Activated CD8-positive, alpha-beta memory T cell treated with anti-CD3 and anti-CD28 coated beads, Interleukin-2, amount 10 ng/mL, durations not matched to agents 7 days and 5 days (primary cell): ENCODE measurements at places on chromosomes 5 and 9. TPM values are rescaled to one million over a fixed set of nuclear protein-coding genes. Genes with fewer than 3 reads are reported as not detected.
A peak's percentile ranks its signal among the peaks of the same experiment; 100 is the strongest.

MAMDC2 gene
- 0.12 TPM for total RNA-seq

KIF12 gene
- total RNA-seq, result not detected

C5orf63 gene
- 7.4 TPM for total RNA-seq

ARSB gene
- total RNA-seq, result 13.0 TPM

PCDHAC2 gene
- total RNA-seq, result not detected

PPIP5K2 gene
- total RNA-seq, result 62.6 TPM

SYK gene
- 0.28 TPM for total RNA-seq

SAXO1 gene
- 0.12 TPM for total RNA-seq

ABLIM3 gene
- not detected for total RNA-seq

GLDC gene
- total RNA-seq, result 6.3 TPM

- no peak for DNase-seq
Measured at GRCh38 chr9:121915304-121915625, 177.8 kb downstream of the TTLL11 start.

- no peak for DNase-seq
Measured at GRCh38 chr9:83469722-83470121, 68.5 kb downstream of the FRMD3 start.

GRCh38 chr9:127417131-127418036 is 6.8 kb upstream of the ZNF79 start:
- DNase-seq, result no peak

DNA sequence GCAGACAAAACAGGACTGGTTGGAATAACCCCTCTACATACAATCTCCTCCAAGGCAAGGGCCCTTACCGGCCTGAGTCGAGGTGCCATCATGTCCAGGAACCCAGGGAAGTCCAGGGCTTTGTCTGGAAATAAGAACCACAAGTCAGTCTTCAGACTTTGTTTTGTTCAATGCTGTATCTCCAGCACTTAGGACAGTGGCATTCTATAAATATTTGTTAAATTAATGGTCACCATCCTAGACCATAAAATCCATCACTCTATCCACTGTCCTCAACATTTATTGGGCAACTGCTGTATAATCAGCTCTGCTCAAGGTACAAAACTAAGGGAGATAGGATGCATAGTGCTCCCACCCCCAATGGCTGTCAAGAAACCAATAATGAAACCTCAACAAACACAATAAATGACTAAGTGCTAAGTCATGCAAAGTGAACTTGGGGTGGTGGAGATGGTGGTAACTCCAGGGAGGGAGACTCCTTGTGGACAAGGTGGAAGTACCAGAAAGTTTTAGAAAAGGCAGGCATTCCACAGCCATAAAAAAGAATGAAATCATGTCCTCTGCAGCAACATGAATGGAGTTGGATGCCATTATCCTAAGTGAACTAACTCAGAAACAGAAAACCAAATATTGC is 5.0 kb downstream of the RELL2 start:
- DNase-seq, result peak; percentile 57

DNA sequence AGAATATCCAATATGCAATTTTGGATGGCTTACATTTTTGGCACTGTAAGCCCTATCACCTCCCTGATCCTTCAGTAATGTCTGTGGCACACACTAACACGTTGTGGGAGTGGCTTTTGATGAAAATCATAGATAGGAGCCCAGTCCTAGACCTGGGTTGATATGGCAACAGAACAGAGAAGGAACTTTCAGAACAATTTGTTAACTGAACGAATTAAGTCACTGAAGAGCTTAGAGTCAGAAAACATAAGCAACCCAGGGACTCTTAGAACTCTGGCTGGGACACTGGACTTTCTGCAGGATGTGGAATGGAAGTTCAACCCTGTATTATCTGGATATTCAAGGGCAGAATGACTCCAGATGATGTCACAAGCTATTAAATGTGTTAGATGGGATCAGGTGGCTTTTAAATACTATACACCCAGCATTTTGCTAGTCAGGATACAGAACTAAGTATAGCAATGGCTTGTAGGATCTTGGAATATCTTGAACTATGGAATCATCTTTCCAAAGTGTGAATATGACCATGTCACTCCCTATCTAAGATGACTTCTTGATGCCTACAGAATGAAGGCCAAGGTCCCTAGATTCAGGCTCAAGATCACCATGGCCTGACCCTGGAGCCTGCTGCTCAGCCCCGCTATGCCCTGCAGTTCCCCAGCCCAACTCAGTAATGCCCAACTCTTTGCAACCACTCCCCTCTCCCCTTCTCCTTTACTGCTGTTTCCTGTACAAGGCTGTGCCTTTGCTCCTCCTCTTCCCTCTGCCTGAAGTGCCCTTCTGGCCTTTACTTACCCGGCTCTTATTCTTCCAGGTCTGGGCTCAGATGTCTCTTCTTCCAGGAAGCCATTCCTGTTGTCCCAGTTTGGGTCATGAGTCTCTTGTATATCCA is 42.8 kb downstream of the VLDLR start:
- no peak for DNase-seq

- DNase-seq, result peak; percentile 49
Measured at GRCh38 chr9:27333241-27334052, 36.5 kb upstream of the EQTN start.

- DNase-seq, result no peak
Measured at GRCh38 chr9:9799287-9799686, 813.5 kb downstream of the PTPRD start.

DNA sequence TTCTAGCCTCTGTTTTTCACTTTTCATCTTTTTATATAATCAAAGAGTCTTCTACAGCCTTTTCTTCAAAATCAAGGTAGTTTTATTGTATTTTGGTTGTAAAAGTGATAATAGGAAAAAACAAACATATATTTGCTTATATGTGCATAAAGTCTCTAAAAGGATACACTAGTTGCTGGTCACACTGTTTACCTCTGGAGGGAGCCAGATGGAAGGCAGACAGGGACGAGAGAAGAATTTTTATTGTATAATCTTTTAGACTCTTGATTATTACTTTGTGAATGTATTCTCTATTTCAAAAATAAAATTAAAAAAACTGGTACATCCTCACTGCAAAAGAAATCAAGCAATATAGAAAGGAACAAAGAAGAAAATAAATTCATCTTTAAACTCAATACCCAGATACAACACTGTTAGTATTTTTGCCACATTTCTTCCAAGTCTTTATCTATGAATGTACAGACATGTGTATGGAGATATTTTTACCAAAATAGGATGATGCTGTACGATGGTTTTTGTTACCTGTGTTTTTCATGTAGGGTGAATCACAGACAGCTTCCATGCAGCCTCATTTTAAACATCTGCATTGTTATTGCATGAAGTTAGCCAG is 6.1 kb upstream of the RNF183 start:
- peak; percentile 51 for DNase-seq

DNA sequence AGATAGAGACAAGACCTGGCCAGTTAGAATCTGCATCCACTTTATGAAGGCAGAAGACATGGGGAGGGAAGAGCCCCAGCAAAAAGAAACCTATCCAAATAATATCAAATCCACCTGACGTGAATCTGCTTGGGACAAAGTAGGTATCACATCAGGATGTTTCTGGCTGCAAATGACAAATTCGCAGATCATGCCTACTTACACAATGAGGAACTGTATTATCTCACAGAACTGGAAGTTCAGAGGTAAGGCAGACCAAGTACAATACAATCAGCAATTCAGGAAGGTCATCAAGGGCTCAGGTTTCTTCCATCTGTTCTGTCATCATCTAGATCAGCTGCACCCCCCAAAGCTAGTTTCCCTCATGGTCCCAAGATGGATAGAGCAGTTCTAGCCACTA is 13.2 kb upstream of the NR4A3 start:
- no peak for DNase-seq

- no peak for DNase-seq
Measured at GRCh38 chr9:115263371-115264075, 145.6 kb upstream of the TNC start.
